ENCODE measurements at places on chromosomes 5 and 9. TPM values are rescaled to one million over a fixed set of nuclear protein-coding genes. Genes with fewer than 3 reads are reported as not detected.
A peak's percentile ranks its signal among the peaks of the same experiment; 100 is the strongest.

Gene C9orf50
- total RNA-seq = not detected

Gene ISL1
- not detected for total RNA-seq

Gene OR1J2
- not detected for total RNA-seq

Gene CD72
- total RNA-seq = 9.8 TPM

Gene ZNF300
- total RNA-seq = 0.85 TPM

Gene SLIT3
- 1.8 TPM for total RNA-seq

Gene TENT4A
- total RNA-seq = 29.2 TPM

Gene CDC23
- 33.4 TPM for total RNA-seq

Gene PCDHA1
- not detected for total RNA-seq

Gene PDCD1LG2
- total RNA-seq = 0.83 TPM

Gene CNTLN
- total RNA-seq = 0.27 TPM

- DNase-seq = no peak
These were observed 21.5 kb upstream of the CDC23 start for GRCh38 chr5:138234651-138235050.

- DNase-seq = no peak
These were observed 125.4 kb upstream of the ACOT12 start for GRCh38 chr5:81519217-81519905.

GRCh38 chr5:77168879-77169244, 41.6 kb upstream of the PDE8B start:
- DNase-seq = no peak

DNA sequence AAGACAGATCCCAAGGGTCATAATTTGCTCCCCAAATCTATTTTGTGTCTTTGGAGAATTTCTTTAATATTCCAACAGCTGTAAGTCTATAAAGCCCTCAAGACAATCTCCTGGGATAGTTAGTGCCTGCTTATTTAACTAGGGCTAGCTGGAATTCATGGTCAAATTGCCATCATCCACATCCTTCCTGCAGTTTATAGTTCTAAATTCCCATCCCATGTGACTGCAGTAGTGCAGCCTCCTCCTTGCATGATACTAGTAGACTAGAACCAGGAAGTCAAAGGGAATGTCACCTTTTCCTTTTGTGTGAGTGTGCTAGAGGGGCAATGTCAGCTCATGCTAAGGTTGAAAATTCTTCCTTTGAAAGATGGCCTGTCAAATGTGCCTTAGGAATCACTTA, 214.8 kb upstream of the PIK3R1 start:
- DNase-seq = no peak

DNA sequence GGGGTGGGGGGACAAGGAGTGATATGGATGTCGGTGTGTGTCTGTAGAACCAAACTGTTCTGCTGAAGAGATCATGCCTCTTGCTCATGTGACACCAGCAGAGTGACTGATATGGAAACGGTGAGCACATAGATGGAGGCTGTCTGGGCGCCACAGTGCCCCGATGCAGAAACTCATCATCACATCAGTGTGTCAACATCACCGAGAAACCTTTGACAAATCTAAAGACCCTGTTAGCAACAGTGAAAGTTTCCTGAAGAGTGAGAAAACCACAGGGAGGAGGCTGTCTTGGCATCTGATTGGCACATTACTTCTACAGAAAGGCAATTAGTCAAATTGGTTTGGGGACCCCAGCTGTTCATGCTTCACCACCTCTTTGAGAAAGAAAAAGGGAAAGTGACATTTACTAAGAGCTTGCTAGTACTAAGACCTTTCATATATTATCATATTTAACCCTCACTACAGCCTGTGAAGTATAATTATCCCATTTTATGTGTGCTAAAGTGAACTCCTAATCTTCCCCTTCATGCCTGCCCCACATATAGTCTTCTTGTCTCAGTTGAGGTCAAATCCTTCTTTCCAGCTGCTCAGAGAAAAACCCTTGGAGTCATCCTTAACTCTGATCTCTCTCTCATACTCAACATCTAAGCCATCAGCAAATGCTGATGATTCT, 25.6 kb downstream of the CSF2 start:
- DNase-seq = peak; percentile 90

GRCh38 chr5:76425146-76425545, 22.1 kb downstream of the IQGAP2 start:
- no peak for DNase-seq

DNA sequence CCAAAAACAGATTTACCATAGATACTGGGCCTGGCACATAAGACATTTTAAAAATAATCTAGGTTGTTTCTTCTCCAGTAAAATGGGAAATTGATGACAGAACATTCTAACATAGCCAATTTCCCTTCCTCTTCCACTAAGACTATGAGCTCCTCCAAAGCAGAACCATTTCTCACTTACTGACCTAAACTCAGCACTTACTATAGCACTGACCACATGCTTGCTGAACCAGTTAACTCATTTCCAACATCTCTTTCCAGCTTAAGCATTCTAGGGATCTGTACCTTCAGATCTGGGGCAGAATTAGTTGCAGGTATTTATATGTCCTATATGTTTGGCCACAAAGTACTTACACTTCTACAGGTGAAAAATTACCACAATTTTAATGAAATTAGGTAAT, 58.9 kb downstream of the TTC39B start:
- DNase-seq = no peak

GRCh38 chr9:120928015-120928482, 1.5 kb upstream of the TRAF1 start:
- DNase-seq = peak; percentile 72

- DNase-seq = no peak
These were observed 15.4 kb downstream of the TSPAN17 start for GRCh38 chr5:176662371-176663333.

DNA sequence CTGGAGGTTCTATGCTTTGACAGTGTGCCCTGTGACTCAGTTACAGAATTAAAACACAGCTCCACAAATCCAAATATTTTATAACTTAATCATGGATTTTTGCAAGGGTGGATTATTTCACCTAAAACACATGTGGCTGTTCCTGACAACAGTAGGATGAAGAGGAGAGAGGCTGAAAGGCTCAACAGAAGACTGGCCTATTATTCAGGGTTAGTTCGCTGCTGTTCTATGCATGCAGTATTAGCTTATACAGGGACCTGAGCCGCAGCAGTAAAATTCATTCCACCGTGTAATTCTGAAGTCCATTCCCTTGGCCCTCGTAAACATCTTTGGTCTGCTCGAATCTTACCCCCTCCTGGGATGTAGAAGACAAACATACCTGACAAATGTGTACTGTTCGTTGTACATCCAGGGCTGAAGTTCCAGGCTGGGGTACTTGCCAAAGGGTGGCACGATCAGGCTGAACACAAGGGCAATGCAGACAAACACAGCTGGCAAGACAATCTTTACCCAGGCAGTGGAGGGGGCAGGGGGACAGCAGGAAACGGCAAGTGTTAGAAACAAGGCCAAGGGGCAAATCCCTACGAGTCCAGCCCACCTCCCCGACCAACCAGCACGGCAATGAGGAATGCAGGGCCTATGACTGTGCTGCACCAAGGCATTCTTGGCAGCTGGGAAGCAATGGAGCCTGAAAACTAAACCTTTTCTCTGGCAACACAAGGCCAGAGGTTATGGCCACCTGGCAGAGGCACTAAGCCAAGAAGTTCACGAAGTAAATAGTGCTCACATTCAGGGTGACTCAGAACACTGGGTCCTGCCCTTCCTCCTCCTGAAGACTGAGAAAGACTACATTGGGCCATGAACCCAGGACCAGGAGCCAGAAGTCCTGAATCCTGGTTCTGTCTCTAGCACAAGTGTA, 46.8 kb downstream of the NIPSNAP3B start:
- DNase-seq = no peak

- no peak for DNase-seq
These were observed 143.5 kb upstream of the C6 start for GRCh38 chr5:41356786-41357185.

- no peak for DNase-seq
These were observed 70.4 kb upstream of the SNX2 start for GRCh38 chr5:122704247-122705036.

DNA sequence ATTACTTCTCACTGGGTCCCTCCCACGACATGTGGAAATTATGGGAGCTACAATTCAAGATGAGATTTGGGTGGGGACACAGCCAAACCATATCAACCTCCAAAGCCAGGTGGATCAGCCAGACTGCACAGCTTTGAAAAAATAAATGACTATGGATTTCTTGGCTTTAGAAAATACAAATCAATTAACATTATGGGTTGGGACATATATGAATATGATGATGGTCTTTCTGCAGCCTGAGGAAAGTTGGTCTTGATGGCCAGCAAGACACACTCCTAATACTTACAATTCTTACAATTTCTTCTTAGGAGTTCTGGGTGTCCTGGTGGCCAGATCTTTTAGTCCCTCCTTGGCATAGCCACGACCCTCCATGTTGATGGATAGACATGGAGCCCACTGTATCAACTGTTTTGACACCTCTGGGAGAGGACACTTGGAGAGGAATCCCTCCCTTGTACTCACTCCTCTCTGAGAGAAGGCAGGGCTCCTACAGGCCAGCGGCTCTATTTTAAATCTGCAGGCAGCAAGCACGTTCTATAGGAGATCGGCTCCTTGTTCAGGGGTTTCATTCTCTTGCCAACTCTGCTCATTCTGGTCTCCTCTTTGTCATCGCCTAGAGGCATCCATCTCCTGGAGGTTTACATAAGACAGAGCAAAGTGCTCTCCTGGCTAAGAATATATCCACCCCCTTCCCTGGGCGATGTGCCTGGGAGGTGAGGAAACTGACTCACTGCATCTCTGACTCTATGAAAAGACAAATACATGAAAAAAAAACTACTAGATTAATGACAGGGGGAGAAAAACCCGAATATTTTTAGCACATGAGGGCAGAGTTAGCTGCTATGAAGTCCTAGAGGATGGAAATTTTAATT, 145.9 kb downstream of the CARTPT start:
- no peak for DNase-seq

DNA sequence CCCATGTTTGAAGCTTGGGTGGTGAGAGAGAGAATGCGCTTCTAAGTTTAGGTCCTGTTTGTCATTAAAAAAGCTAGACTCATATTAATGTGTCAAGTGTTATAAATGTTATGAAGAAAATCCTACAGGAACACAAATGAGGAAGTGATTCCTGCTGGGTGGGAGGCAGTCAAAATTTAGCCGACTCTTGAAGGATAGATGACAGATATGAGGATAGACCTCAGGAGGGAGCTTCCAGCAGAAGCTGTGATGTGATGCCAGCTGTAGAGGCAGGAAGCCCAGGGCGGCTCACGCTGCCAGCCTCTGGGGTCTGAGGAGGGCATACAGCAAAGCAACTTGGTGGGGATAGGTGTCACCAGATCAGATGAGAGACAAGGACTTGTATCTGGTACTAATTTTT, 74.7 kb upstream of the ADAMTS16 start:
- no peak for DNase-seq

DNA sequence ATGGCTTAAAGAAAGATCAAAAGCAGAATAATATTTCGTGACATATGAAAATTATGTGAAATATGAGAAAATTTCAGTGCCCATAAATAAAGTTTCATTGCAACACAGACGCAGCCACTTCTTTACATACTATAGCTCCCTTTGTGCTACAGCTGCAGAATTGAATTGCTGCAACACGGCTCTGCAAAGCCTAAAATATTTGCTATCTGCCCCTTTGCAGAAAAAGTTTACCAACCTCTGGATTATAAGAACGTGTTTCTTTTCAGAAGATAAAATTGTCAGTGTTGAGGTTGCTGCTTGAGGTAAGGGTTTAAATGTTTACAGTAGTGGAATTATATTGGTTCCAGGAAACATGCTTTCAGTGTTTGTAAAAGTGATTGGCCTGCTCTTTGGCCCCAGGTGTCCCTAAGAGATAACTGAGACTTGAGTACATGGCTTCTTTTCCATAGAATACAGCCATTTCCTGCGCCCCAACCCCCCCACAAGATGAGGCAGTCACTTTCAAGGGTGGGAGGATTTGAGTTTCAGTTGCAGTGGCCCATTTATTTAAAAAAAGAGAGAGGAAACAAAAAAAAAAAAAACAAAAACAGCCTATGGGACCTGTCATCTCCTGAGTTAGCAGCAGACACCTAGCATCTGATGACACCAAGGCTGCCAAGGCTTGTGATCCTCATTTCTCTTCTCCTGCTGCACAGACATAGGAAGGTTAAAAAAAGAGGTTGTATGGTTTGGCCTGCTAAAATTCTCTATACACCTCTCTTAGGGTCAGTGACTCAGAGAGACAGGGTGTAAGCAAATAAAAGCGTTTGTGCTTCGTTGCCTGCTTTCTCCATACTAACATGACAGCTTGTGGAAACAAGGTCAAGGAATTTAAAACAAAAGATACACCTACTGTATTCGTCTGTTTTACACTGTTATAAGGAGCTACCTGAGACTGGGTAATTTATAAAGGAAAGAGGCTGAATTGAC, 28.0 kb upstream of the HTR4 start:
- no peak for DNase-seq

DNA sequence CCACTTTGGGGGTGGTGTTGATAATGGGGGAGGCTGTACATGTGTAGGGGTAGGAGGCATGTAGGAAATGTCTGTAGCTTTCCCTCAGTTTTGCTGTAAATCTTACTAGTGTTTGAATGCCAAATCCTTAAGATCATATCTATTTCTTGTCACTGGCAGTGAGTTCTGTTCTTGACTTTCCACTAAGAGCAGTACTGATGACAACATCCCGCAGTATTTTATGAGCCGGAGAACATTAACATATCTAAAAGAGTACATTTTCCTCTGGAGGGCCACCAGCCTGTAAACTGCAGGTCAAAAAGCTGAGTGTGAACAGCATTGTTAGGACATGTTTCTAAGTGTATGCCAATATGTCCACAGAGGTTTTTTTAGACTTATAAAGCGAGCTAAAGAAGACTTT, 2.5 kb upstream of the HSPB3 start:
- DNase-seq = no peak

GRCh38 chr5:156879665-156880285, 29.7 kb downstream of the PPP1R2B start:
- no peak for DNase-seq

GRCh38 chr5:3602785-3603502, 7.3 kb downstream of the IRX1 start:
- DNase-seq = no peak

DNA sequence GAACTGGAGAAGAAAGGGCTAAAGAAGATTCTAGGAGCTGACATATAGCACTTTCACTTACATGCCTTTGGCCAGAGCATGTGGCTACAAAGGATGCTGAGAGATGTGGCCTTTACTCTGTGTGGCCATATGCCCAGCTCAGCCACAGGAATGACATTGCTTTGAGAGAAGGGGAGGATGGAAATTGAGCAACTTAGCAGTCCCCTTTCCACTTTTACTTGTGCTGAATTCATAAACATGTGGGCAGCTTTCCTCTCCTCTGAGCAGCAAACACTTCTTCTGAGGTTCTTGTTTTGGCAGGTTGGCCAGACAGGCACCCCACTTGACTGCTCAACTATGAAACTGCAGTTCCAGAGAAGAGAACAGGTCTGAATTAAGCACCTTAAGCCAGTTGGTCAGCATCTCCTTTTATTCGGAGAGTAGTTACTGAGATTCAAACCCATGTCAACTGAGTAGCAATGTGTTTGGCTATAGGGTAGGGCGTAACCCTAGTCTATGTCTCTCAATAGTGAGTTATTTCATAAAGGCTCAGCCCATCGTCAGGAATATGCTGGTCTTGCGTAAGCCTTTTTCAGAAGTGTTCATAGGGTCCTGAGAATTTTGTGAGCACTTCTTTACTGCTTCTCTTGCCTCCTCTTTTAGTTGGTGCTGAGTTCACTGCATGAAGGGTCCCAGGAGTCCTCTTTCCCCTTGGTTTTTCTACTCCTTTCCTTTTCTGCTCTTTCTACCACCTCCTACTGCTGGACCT, 134.5 kb downstream of the PALM2AKAP2 start:
- DNase-seq = no peak

- no peak for DNase-seq
These were observed 80.1 kb downstream of the DAP start for GRCh38 chr5:10680876-10681481.

All from activated CD4-positive, alpha-beta memory T cell treated with anti-CD3 and anti-CD28 coated beads for 36 hours (primary cell).